MV-4-11 (cell line): ENCODE measurements at places on chromosomes 12 and 14.

DNA sequence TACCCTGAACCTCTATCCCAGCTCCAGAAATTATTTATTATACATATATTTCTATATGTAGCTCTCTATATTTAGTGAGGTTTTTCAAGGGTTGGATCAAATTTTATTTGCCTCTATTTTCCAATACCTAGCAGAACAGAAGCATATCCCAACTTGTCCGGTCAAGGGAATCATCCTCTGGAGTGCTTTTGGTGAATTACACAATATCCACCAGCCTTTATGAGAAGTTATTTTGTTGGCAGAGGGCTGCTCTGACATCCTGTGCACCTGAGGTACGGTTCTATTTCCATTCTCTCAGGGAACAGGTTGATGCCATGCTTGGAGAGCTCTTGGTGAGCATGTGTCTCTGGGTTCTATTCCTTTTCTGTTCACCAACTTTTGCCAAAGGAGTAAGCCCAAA lies 1056.4 kb downstream of the GALC start:
- DNase-seq = no peak

GRCh38 chr14:71620401-71620800 lies 311.8 kb upstream of the RGS6 start:
- DNase-seq = no peak

DNA sequence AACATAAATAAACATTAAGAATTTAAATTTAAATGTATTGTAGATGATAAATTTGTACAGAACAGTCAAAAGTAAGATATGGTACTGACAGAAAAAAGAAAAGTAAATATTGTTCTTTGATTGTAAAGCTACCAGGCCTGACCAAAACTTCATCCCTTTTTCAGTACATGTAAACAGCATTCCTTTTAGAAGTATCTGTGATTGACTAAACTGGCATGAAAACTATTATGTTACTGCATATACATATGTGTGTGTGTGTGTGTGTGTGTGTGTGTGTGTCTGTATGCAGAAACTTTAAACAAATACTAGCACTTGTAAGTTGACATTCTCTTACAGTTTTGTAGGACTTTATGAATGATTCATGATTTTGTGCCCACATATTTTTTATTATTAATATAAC lies 270.9 kb downstream of the C12orf50 start:
- no peak for DNase-seq

GRCh38 chr14:68264260-68264569 lies 444.6 kb downstream of the RAD51B start:
- DNase-seq = no peak

DNA sequence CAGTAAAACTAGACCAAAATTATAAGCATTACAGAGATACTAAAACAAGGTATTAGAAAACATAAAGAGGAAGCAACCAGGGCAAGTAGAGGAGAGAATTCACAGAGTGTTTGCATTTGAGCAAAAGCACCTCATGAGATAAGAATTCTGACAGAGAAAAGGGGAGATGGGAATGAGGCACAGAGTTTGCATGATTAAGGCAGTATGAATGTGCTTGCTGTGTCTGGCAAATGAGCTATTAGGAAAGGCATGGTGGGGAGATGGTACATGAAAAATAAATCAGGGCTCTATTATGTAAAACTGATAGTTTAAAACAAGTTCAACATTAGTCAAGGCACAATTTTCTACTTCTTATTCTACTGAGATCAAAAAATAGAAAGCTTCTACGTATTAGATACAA lies 23.1 kb downstream of the GARIN6 start:
- no peak for DNase-seq

- DNase-seq = no peak
Observed at GRCh38 chr14:99177886-99178835, 93.8 kb downstream of the BCL11B start.

GRCh38 chr14:75213172-75213571 lies 36.8 kb upstream of the TMED10 start:
- peak; percentile 72 for DNase-seq

DNA sequence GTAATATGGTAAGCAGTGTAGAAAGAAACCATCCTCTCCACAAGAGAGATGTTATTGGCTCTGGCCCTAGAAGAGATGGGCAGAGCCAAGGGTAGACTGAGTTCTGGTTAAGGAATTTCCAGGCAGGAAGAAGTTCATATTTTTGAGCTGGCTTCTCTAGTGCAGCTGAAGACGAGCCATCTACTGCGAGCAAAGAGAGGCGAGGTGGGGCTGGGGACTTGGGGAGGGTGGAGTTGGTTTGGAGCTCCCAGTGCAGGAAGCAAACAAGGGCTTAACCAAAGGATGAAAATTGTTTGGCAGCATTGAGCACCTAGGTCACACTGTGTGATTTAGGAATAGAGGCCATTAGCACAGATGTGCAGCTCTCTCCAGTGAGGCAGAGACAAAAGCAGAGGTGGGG lies 239.6 kb downstream of the ZFP36L1 start:
- no peak for DNase-seq

DNA sequence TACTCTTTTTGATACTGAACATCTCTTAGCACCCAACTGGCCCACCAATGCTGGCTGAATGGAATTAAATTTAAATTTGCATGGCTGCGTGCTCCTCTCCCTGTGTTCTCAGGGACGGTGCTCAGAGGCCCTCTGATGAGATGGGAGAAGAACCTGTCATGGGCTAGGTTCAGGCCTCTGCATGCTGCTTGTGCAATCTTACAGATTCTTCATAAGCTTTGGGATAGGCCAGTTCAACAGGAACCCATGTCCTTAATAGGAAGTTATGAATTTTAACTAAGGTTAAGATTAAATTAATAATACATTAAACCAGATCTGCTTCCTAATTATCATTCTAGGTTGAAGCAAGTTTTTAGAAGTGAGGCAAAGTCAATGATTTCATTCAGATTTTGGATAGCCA lies 119.7 kb upstream of the LRIG3 start:
- DNase-seq = no peak

DNA sequence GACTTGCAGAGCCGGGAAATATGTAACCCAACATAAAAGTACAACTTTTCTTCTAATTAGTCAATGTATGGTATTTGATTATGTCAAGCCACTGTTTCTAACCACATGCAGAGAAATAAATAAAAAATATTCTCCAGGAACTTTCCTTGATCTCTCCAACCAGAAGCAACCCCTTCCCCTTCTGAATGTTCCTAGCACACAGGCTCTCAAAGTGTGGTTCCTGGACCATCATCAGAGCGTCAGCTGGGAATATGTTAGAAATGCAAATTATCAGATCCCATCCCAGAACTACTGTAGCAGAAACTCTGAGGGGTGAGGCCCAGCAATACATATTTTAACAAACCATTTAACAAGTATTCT lies 21.0 kb upstream of the ITPR2 start:
- DNase-seq = no peak

DNA sequence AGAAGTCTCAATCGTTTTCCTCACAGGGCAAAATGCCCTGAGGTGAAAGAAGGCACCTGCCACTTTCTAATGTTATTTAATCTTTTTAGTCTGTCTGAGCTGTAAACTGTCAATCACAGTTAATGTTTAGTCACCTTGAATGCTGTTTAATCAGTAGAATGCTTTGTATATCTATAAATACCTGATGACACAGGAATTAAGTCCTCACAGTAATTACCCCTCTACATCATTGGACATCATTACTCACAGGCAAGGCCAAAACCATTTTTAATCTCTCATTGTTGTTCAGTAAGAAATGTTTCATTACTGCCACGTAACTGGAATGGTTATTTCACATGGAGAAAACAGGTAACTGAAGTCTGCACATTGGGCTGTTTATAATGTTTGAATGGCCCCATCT lies 178.8 kb downstream of the EXOC5 start:
- no peak for DNase-seq

- no peak for DNase-seq
Observed at GRCh38 chr14:36816481-36816880, 154.8 kb downstream of the PAX9 start.

GRCh38 chr12:81809829-81810595 lies 50.9 kb upstream of the PPFIA2 start:
- DNase-seq = peak; percentile 98

GRCh38 chr12:552466-552865 lies 92.7 kb downstream of the B4GALNT3 start:
- no peak for DNase-seq

GRCh38 chr12:98224584-98225221 lies 290.7 kb upstream of the TMPO start:
- DNase-seq = no peak

DNA sequence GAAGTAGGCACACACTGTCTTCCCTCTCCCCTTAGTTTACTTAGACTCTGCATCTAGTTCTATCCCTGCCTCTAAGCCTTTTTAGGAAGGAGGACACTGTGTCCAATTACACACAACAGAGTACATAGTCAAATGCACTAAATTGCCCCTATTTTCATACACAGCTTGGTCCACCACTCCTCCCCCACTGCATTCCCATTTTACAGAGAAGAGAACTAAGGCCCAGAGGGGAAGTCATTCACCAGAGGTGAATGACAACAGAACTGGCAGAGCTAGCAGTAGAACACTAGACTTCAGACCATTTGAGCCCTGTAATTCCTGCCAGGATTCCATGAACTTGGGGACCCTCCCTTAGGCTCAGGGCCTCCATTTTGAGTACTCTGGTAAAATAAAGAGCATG lies 1.1 kb upstream of the JPH4 start:
- no peak for DNase-seq

- no peak for DNase-seq
Observed at GRCh38 chr12:50772470-50772869, 8.6 kb downstream of the ATF1 start.

DNA sequence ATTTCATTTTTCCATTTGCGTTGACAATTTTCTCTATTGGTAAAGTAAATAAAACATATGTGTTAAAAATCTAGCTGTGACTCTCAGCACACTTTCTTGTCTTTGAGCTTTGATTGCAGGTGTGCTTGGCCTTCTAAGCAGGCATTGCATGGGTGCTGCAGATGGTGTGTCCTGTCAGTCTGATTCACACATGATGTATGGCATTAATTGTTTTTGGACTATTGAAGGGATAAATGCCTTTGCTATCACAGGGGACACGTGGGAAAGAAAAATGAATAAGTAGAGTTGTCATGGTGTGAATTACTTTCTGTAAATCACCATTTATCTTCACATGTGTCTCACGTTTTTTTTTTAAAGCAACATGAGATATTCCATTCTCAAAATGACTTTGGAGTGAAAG lies 211.3 kb upstream of the NAV3 start:
- no peak for DNase-seq

GRCh38 chr12:86727160-86727559 lies 471.0 kb upstream of the MGAT4C start:
- DNase-seq = no peak

GRCh38 chr14:90536092-90536491 lies 139.3 kb downstream of the CALM1 start:
- peak; percentile 4 for DNase-seq

GRCh38 chr14:64937821-64938193 lies 4.7 kb downstream of the GPX2 start:
- DNase-seq = no peak

GRCh38 chr12:53603196-53603595 lies 23.0 kb downstream of the ATF7 start:
- DNase-seq = peak; percentile 30

DNA sequence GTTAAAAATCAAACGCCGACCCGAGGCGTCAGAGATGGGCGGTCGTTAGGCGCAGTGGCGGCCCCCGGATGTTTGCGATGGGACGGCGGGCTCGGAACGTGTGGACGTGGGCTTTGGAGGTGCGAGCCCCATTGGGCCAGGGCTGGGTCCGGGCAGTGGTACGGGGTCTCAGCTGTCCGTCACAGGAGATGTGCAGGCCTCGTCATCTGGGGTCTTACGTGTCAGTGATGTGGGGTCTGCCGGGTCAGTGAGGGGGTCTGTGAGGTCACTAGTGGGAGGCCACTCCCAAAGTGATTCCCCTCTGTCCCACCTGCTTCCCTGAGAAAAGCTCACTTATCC lies 21.6 kb upstream of the CHFR start:
- DNase-seq = no peak
